Smooth muscle cell of the pulmonary artery (primary cell): ENCODE measurements at places on chromosomes 6 and 20. TPM values are rescaled to one million over a fixed set of nuclear protein-coding genes. Genes with fewer than 3 reads are reported as not detected.

PAX1 gene
- total RNA-seq = not detected in 2 replicates

SAPCD1 gene
- 0.78 and 0.79 TPM in 2 replicates for total RNA-seq

TMEM244 gene
- total RNA-seq = not detected in 2 replicates

XKR7 gene
- under 0.01 TPM in 1 of 2 replicates, not detected in the other for total RNA-seq

SNAP91 gene
- total RNA-seq = 0.20 TPM in 1 of 2 replicates, not detected in the other

CST4 gene
- total RNA-seq = 0.33 and 0.50 TPM in 2 replicates

GMPR gene
- total RNA-seq = 11.6 and 12.6 TPM in 2 replicates

MAP3K5 gene
- 21.6 and 30.8 TPM in 2 replicates for total RNA-seq

CFAP206 gene
- total RNA-seq = 0.50 and 0.59 TPM in 2 replicates

OTOR gene
- total RNA-seq = not detected in 2 replicates

KCNS1 gene
- 1.4 and 2.4 TPM in 2 replicates for total RNA-seq

CLPSL1 gene
- not detected in 2 replicates for total RNA-seq

MOG gene
- not detected in 2 replicates for total RNA-seq

SAMD10 gene
- total RNA-seq = 2.3 and 3.6 TPM in 2 replicates

MMP24 gene
- 0.98 and 2.0 TPM in 2 replicates for total RNA-seq

PDE10A gene
- total RNA-seq = 8.5 and 16.0 TPM in 2 replicates

DEFB124 gene
- total RNA-seq = not detected in 2 replicates

WFDC12 gene
- total RNA-seq = not detected in 2 replicates

PRSS16 gene
- 0.33 and 0.40 TPM in 2 replicates for total RNA-seq

MYH7B gene
- 0.13 and 0.20 TPM in 2 replicates for total RNA-seq

BPIFB2 gene
- total RNA-seq = not detected in 2 replicates

ZFAND3 gene
- 39.8 and 47.9 TPM in 2 replicates for total RNA-seq

NHSL1 gene
- 3.9 and 5.6 TPM in 2 replicates for total RNA-seq

OR2H2 gene
- not detected in 2 replicates for total RNA-seq

OR2H1 gene
- total RNA-seq = not detected in 2 replicates

SLC35A1 gene
- 16.5 and 23.7 TPM in 2 replicates for total RNA-seq

FOXC1 gene
- 8.2 and 19.5 TPM in 2 replicates for total RNA-seq

CLPSL2 gene
- not detected in 2 replicates for total RNA-seq

HLA-DRB1 gene
- total RNA-seq = 1.3 TPM in 1 of 2 replicates, not detected in the other

SCRT2 gene
- total RNA-seq = not detected in 2 replicates

LINC00237 gene
- total RNA-seq = not detected in 2 replicates

PLA2G7 gene
- total RNA-seq = not detected in 2 replicates

ZNF311 gene
- total RNA-seq = 0.99 and 1.3 TPM in 2 replicates

BMP2 gene
- total RNA-seq = 5.9 and 10.3 TPM in 2 replicates

ENPP4 gene
- 0.89 and 17.1 TPM in 2 replicates for total RNA-seq

SUMO4 gene
- 1.2 and 1.7 TPM in 2 replicates for total RNA-seq
